HT-29 (cell line): ENCODE measurements at places on chromosomes 2 and 18.

GRCh38 chr2:48601349-48601748 lies 16.3 kb upstream of the GTF2A1L start:
- peak; percentile 49 for DNase-seq

GRCh38 chr18:46688853-46689525 lies 32.0 kb upstream of the LOXHD1 start:
- no peak for DNase-seq

- DNase-seq = no peak
Observed at GRCh38 chr2:130304726-130305125, 38.0 kb upstream of the IMP4 start.

DNA sequence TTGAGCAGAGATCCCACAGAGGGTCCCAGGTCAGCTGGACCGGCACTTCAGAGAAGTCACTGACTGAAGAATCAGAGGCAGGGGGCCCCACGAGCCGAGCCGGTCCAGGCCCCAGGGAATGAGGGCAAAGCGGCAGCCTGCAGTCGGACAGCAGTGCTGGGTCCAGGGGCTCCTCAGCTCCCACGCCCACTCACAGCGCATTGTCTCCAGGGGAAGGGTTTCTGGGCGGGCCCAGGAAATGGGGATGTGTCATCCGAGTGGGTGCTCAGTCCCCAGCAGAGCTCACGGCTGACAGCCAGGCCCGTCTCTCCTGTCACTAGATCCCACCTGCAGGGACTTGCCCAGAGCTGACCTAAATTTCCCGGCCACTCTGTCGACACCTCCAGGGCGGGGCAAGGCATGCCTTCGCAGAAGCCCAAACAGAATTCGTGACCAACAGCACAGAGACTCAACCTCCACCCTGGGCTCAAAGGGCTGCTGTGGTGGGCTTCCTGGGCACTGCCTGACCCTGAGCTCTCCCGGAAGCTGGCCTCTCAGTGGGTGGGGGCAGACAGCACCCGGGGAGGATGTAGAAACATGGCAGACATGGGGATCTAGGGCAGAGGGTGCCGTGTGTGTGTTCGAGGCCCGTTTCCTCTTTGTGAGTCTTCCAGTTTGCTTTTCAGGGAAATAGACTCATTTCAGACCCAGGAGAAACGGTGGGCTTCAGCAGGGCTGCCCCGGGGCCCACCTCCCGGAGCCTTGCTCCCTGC lies 42.1 kb upstream of the TAF1B start:
- DNase-seq = no peak

- no peak for DNase-seq
Observed at GRCh38 chr18:12860530-12860929, 23.5 kb downstream of the PTPN2 start.

- peak; percentile 36 for DNase-seq
Observed at GRCh38 chr2:38155-38554, 8.2 kb downstream of the FAM110C start.

- DNase-seq = no peak
Observed at GRCh38 chr2:219861307-219861706, 233.9 kb downstream of the SLC4A3 start.

GRCh38 chr2:238446371-238446770 lies 19.6 kb downstream of the ASB1 start:
- DNase-seq = no peak

DNA sequence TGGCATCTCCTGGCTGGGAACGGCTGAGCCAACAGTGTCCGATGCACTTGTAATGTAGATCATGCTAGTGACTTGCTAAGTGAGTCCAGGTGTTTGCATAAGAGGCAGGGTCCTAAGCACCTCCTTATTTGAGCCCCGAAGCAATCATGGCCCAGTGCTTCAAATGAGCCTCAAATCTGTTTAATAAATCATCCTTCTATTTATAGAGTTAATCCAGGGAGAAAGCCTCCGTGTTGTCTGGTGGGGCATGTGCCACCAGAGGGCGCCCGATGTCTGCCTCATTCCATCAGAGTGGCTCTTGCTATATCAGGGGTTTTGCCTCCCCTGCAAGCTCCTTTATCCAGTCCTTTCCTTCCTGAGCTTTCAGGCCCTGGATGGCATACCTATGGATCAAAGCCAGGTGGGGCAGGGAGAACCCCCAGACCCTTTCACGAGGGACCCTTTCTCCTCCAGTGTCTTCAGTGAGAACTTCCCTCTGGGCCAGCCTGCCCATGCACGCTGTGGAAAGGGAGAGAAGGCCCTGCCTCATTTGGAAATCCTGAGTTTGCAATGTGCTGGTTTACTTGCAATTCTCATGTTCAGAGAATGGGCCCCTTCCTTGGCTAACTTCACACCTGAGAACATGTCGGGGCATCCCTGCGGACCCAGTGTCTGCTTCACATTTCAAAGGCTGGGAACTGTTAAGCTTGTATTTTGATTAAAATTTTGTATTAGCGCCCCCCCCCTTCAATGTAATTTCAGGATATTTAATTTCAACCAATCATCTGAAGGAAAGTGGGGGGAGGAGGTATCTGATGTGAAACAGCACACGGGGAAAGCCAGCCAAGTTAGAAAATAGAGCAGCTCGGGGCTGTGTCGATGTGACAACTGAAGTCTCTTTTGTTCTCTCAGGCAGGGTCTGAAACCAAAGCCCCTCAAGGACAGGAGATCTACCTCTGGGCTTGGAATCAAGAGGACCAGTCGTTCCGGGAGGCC lies 39.7 kb downstream of the RDH14 start:
- peak; percentile 84 for DNase-seq

GRCh38 chr2:25980076-25980887 lies 2.0 kb downstream of the KIF3C start:
- no peak for DNase-seq

- no peak for DNase-seq
Observed at GRCh38 chr2:98796775-98797544, 66.0 kb upstream of the MGAT4A start.

GRCh38 chr2:159712929-159713420 lies 669 bp downstream of the MARCHF7 start:
- DNase-seq = peak; percentile 39

DNA sequence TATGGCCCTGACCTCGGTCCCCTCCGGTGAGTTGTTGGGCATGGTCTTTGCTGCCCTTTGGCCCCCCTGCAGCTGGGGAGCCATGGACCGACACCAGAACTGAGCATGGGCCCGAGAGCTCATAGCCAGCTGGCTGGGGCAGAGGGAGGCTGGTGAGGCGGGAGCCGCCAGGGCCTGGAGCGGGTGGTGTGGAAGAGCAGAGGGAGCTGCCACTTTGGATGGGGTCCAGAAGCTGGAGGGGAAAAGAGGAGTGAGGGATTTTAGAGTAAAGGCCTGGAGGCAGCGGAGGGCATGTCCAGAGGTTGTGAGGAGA lies 16.5 kb upstream of the CNNM3 start:
- DNase-seq = no peak

DNA sequence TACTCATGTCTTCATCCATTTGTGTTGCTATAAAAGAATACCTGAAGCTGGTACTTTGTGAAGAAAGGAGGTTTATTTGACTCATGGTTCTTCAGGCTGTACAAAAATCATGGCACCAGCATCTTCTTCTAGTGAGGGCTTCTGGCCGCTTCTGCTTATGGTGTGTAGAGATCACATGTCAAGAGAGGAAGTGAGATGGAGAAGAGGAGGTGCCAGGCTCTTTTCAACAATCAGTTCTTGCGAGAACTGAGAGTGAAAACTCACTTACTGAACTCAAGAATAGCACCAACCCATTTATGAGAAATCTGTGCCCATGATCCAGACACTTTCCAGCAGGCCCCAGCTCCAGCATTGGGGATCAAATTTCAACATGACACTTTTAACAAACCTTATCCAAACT lies 30.0 kb upstream of the BARD1 start:
- DNase-seq = no peak

DNA sequence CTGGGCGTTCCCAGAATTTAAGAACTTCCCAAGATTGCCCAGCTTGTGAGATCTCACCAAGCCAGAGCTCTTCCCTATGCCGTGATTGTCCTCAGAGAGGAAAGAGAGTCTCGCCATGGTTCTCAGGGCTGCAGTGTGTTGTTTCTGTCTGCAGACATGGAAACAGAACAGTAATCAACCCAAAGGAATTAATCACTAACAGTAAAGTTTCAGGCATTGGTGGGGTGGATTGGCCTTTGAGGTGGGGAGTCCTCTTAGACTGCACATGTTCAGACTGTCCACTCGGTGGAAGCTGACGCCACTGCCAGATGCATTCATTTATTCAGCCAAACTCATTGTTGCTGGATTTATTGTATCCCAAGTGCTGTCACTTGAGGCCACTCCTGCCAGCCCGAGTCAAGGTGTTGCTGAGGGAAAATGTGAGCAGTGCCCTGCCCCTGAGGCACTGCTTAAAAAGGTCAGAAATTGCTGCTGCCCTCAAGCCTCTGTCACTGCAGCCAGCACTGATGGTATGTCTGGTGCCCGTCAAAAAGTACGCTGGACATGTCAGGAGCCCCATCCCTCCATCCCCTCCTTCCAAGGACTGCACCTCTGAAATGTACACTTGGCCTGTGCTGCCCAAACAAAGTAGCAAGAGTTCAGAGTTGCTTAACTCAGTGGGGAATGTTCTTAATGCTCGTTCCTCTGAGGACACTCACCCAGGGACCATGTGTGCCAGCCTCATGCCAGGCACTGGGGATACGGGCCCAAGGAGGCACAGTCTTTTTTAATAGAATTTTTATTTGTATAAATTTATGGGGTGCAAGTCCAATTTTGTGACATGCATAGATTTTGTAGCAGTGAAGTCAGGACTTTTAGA lies 201.0 kb downstream of the GLI2 start:
- DNase-seq = peak; percentile 63

DNA sequence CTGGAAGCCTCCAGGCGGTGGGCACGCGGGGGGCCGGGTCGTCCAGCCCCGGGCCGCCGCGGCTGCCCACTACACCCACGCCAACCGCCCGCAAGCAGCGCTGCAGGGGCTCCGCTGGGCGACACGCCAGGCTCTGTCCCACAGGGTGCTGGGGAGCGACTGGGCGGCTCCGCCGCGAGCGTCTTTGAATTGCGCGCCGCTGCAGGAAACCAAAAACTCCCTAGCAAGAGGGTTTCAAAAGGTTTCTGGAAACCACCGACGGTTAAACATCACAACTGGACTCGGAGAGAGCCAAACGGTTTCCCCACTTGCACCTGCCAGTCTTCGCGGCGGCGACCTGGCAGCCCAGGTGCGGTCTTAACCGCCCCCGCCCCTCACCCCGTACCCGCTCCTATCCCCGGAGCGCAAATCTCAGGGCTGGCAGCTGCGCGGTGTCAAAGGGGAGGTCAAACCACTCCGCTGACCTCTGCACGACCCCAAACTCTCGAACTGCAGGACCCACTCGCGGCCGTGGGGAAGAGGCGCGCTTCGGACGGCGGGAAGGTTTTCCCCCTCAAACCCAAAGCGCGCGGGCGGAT lies 1.0 kb downstream of the CXCR4 start:
- DNase-seq = no peak

- DNase-seq = peak; percentile 47
Observed at GRCh38 chr18:2173486-2173885, 397.8 kb downstream of the METTL4 start.

- DNase-seq = no peak
Observed at GRCh38 chr18:48391868-48392267, 17.3 kb downstream of the ZBTB7C start.

GRCh38 chr2:144939590-144939989 lies 419.7 kb upstream of the ZEB2 start:
- no peak for DNase-seq
